Left ventricle myocardium inferior (tissue), 1 donor: ENCODE measurements at places on chromosomes 7 and 10.

DNA sequence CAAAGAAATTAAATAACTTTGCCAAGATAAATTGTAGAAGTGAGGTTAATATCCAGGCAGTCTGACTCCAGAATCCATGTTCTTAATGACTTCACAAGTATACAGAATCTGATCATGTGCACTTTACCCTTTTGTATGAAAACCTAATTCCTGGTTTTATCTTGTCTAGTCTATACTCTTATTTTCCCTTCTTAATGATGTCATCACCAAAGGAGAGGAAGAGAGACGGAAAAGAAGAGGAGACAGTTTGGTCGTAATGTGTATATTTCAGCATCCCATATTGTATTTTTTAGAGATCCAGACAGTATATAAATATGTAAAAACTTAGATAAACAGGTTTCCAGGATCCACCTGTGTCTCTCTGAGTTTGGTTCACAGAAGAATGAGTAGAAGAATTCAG lies 159.9 kb upstream of the MDFIC start:
- H3K27ac ChIP-seq: no peak overlapping the region
- DNase-seq: no peak
- H3K27me3 ChIP-seq: no peaks in the 10 kb centered on the region
- H3K36me3 ChIP-seq: no peaks in the 10 kb centered on the region
- no peak overlapping the region for H3K4me3 ChIP-seq
- H3K4me1 ChIP-seq: no peaks in the 10 kb centered on the region

DNA sequence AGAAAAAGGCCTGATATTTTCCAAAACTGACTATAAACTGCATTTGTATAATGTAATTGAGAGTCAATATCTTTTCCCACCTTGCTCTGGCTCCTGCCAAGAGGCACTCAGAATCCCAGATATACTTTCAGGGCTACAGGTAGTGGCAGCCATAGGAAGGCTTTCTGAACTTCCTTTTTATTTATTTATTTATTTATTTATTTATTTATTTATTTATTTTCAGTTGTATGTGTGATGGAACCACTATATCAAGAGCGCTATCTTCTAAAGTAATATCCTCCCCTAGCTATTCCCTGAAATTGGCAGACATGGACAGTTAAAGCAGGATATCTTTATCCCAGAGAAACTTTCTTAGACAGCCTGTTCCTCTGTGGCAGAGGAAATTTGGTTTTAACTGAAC lies 86.7 kb downstream of the SEMA3E start:
- DNase-seq: no peak
- H3K27me3 ChIP-seq: no peaks in the 10 kb centered on the region
- no peaks in the 10 kb centered on the region for H3K36me3 ChIP-seq
- H3K4me1 ChIP-seq: no peaks in the 10 kb centered on the region

DNA sequence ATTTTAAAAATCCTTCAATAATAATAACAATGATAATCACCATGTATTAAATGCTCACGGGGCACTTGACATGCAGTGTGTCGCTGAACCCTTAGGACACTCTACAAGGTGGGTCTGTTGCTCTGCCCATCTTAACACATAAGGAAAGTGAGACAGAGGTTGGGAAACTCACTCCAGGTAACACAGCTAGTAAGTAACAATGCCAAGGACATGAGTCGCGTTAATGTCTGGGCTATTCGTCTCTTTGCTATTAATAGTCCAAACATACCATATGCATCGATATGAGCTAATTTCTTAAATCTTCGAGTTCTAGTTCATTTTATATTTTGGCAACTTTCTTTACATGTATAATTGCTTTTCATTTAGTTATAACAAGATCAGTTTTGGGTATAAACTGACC lies 79.5 kb downstream of the BEND7 start:
- H3K27me3 ChIP-seq: no peaks in the 10 kb centered on the region
- peaks cover 39% of the 10 kb centered on the region for H3K36me3 ChIP-seq
- H3K27ac ChIP-seq: no peak overlapping the region
- H3K4me3 ChIP-seq: no peak overlapping the region
- H3K4me1 ChIP-seq: no peaks in the 10 kb centered on the region

DNA sequence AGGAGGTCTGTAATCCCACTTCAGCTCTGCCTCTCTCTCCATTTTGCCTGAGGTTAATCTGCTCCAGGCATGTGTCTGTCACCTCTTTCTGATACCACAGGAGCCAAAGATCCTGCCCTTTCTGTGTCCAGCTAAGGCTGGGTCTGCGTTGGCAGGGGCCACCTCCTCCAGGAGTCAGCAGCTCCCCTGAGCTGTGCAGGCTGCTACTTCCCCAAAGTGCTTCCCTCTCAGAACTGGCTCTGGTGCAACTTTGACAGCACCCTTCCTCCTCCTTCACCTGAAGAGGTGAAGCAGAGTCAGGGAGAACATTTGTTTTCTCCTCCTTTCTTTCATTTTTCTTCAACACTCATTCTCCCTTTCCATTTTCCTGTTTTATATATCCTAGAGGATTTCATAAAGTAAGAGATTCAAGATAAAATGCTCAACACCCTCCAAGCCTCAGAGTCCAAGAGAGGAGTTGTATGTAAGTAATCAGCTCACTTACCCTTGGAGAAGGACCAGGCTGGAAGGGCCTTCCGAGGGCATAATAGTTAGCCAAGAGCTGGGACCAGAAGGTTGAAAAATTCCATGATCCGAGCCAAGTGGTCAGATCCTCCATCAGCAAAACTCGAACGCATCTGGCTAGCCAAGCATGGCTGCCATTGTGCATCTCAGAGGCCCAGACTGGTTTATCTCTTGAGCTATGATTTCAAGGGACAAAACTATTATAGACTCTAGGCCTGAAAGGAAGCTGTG lies 257.3 kb downstream of the PTEN start:
- H3K4me1 ChIP-seq: peaks cover 5% of the 10 kb centered on the region
- no peak overlapping the region for H3K4me3 ChIP-seq
- no peaks in the 10 kb centered on the region for H3K27me3 ChIP-seq
- no peak overlapping the region for H3K27ac ChIP-seq
- DNase-seq: no peak
